Tibial artery (tissue), 4 donors: ENCODE measurements at places on chromosomes 16 and 17.

DNA sequence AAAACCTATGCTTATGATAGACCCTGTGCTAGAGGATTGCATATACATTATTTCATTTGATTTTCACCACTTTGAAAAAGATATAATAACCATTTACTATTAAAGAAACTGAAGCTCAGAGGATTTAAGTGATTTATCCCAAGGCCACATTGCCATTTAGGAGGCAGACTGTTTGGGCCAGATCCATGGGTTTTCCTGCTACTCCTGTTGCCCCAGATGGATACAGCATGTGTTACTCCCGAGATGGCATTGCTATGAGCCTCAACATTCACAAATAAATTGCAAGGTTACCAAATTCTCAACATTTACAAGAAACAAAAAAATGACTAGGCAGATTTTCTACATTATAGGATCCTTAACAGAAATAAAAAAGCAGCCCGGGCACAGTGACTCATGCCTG lies 322.1 kb upstream of the SOX9 start:
- no peak for DNase-seq

GRCh38 chr17:2410951-2411350 lies 10.1 kb upstream of the MNT start:
- DNase-seq = no peak

- DNase-seq = no peak
Observed at GRCh38 chr16:14509055-14509454, 121.0 kb downstream of the PARN start.

DNA sequence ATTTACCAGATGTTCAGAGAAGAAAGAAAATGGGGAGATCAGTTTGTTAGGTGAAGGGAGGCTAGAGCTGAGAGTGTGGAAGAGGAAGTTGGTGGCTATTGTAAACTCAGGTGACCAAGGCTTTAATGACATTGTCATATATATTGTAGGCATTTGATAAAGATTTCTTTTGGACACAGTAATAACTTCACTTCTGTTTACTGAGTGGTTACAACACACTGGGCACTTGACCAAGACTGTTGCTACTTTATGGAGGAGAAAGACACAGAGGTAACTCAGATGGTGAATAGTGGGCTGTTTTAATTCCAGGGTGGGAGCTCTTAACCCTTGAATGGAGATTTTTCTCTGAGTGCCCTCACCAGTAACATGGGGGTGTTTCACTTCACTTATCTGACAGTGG lies 46.0 kb downstream of the TNRC6A start:
- DNase-seq = peak; percentile 68

DNA sequence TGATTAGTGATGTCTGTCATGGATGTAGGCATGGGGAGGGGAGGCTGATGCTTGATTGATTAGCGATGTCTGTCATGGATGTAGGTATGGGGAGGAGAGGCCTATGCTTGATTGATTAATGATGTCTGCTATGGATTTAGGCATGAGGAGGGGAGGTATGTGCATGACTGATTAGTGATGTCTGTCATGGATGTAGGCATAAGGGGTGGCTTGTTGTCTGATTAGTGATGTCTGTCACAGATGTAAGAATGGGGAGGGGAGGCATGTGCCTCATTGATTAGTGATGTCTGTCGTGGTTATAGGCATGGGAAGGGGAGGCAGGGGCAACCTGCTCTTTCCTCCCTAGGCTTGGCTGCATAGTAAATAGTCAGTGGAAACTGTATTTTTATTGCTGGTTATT lies 409.4 kb downstream of the HAPSTR1 start:
- DNase-seq = no peak

- DNase-seq = no peak
Observed at GRCh38 chr17:1607971-1608320, 20.7 kb downstream of the SLC43A2 start.

- DNase-seq = no peak
Observed at GRCh38 chr16:68481636-68482035, 33.3 kb upstream of the SMPD3 start.
